ENCODE measurements at places on chromosomes 4 and X.

GRCh38 chr4:40190019-40190418, 6.8 kb upstream of the RHOH start:
- DNase-seq = no peak

- no peak for DNase-seq
These were observed 1310.7 kb upstream of the TENM3 start for GRCh38 chr4:180932370-180933001.

GRCh38 chrX:136163689-136164088, 16.4 kb downstream of the FHL1 start:
- no peak for DNase-seq

DNA sequence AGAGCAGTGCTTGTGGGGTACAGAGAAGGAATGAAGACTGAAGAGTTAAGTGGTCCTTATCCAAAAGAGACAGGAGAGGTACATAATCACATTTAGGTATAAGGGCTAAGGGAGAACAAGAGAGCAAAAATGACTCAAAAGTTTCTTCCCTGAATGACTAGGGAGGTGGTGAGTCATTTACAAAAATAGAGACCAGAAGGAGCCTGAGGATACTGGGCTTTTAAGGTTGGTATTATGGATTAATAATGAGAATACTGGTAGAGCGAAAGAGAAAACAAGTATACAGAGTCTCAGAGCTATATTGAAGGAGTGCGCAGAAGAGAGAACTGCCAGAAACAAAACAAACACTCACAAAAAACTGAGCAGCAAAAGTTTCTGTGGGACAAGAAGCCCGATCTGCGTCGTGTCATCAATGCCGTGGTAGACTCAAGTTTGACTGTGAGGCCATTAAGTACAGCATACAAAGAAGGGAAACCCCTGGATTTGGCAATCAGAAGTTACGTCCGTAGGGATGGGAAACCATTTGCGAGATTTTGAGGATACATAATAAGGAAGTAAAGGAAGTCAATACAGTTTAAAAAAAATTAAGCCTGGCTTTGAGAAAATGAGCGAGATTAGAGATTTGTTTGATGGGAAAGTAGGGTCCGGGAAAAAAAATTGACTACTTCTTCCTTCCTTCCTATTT, 129.1 kb upstream of the STIM2 start:
- DNase-seq = no peak

DNA sequence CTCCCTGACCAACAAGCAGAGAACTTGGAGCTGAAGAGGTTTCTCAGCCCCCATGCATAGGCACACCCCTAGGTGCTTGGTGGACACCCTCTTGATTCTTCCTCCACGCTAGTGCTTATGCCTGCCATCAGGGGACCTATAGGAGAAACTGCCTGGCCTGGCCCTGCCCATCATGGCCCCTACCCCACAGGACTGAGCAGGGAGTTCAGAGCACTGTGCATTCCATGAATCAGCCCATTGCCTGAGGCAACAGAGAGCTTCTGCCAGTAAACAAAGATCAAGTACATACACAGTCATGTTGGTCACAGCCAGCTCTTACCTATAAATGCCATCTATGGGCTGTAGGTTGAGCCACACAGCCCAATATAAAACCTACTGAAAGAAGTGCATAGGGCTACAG, 99.1 kb upstream of the EDNRA start:
- DNase-seq = no peak

DNA sequence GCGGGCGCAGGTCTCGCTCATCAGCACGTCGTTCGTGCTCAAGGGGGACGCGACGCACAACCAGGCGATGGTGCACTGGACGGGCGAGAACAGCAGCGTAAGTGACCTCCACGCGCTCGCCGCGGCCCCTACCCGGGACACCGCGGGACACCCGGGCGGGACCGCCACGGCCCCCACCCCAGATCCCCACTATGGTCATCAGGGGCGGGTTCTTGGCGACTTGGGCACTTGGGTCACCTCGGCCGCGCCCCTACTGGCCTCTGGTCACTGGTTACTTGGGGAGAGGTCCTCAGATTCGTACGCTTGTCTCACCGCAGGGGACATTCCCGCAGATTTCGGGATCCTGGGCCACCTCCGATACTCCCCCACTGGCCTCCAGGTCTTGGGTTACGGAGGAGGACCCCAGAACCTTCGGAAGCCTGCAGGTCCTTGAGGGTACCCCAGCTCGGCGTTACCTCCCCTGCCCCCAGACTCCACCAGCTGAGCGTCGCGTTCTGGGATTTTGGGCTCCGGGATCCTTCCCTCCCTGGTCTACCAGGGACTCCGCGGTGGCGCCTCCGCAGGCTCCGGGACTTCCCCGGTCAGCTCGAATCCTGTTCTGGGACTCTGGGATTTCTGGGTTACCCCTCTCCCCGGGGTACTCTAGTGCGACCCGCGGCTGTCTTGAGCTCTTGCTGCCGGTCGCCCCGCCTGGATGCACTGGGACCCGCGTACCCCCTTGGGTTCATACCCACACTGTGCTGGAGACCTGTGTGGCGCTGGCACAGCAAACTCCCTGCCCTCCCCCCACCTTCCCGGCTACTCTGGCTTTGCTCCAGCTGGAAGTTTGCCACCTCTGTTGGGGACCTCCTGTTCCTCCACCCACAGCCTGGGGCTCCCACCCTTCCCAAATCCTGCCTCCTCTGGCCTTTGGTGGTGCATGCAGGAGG, 956 bp downstream of the SORCS2 start:
- DNase-seq = no peak

DNA sequence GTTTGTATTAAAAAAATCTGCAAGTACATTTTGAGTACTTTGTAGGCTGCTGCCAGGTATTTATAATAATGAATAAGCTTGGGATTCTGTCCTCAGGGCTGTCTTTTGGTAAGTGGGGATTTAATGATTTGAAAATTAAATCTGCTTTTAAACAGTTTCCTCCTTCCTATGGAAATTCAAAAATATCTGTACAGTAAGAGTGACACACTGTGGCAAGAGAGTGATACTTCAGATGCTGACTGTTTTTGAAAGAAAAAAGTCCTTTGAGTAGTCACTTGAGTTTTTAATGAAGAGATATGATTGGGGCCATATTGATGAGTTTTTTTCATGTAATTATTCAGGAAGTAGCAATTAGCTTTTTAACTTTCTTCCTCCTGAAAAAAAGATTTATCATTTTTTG, 49.2 kb downstream of the SMARCAD1 start:
- no peak for DNase-seq

GRCh38 chr4:169854090-169854489, 96.3 kb upstream of the HPF1 start:
- DNase-seq = no peak

DNA sequence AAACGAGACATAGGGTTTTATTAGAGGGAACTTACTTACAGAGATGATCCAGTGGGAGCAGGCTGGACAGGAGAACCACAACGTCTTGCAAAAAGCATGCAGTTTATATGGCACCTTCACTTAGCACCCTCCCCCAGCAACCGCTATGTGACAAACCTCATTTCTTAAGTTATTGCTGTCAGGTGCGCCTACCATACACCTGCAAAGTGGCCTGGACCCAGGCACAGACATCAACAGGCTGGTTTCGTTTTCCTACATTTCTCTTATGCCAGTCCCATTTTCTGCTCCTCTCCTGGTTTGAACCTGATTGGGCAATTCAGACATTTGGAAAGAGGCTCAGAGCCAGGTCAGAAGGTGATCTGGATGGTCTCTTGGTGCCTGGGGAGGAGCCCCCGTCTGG, 18.3 kb downstream of the RTL5 start:
- DNase-seq = no peak

DNA sequence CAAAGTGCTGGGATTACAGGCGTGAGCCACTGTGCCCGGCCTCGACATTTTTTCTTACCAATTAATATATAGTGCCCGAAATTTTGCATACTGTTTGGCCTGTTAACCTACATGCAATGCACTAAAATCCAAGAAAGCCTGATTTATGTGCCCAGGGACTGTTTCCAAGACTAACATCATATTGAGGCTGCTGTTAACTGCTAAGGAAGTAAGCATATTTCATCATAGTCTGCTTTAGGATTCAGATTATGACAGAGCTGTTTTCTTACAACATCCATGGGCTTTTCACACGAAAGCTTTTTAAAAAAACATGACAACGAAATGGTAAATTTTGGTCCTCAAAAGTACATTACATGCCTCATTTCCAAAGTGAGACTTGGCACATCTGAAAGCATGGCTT, 84.4 kb downstream of the STOX2 start:
- DNase-seq = no peak

- DNase-seq = no peak
These were observed 38.2 kb downstream of the FAM114A1 start for GRCh38 chr4:38905652-38906385.

- no peak for DNase-seq
These were observed 21.0 kb upstream of the ADD1 start for GRCh38 chr4:2822461-2823300.

- no peak for DNase-seq
These were observed 536.4 kb upstream of the ADGRL3 start for GRCh38 chr4:60663769-60664168.

DNA sequence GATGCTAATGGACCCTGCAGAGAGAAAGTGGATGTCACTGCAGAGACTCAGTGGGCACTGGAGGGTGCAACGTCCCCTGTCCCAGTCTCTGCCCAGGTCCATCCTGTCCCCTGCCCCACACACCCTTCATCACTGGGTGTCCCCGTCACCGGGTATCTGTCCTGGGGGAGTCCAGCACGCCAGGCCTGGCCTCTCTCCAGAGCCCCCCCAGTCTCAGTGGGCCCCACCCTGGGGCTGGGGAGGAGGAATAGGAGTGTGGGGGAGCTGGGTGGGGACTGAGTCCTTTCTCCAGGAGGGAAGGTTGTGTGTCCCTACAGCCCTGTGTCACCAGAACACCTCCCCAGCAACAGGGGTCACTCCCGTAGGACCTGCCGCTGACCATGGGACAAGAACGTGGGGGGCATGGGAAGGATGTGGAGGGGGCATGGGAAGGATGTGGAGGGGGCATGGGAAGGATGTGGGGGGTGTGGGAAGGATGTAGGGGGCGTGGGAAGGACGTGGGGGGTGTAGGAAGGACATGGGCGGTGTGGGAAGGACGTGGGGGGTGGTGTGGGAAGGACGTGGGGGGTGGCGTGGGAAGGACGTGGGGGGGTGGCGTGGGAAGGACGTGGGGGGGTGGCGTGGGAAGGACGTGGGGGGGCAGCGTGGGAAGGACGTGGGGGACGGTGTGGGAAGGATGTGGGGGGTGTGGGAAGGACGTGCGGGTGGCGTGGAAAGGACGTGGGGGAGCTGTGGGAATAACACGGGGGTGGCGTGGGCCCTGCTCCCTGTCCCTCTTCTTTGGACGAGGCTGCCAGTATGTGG, 21.0 kb upstream of the SPON2 start:
- no peak for DNase-seq
